ENCODE measurements at places on chromosomes 16 and 17.

DNA sequence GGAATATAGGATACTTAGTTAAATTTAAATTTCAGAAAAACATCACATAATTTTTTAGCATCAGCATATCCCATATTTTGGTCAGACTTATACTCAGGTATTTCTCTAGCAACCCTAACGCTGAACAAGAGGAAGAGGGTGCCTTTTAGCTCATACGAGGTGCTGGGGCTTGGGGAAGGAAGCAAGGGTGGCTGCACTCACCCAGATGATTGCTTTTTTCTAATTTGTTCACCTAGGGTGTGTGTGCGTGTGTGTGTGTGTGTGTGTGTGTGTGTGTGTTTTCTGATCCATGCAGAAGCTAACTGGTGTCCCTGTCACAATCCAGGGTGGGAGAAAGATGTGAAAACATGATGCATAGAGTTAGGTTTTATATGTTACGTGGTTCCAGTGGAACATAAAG lies 81.2 kb downstream of the WNT3 start:
- DNase-seq: no peak

GRCh38 chr16:78179666-78180065 lies 80.2 kb downstream of the WWOX start:
- DNase-seq: no peak

GRCh38 chr16:87222335-87222734 lies 94.9 kb downstream of the C16orf95 start:
- no peak for DNase-seq

DNA sequence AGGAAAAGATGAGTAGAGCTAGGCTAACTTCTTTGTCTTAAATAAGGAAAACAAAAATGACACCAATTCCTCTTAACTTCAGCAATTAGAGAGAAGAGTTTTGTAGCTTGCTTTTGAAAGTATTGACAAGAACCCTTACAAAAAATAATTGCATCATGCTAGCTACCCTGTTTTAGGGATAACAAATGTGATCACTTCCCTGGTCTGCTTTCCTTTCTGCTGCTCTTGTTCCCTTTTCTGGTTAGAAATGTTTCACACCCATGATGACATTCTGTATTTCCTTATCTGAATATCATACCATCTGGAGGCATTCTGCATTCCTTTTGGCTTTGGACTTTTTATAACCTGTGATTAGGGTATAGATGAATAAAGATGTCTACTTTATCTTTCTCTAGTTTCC lies 9.9 kb upstream of the SMIM36 start:
- DNase-seq: no peak

GRCh38 chr16:28082624-28083023 lies 19.1 kb upstream of the GSG1L start:
- DNase-seq: peak; percentile 66

GRCh38 chr16:19833176-19833575 lies 51.5 kb downstream of the GPRC5B start:
- DNase-seq: no peak
